ENCODE measurements at places on chromosomes 11 and 22. TPM values are rescaled to one million over a fixed set of nuclear protein-coding genes. Genes with fewer than 3 reads are reported as not detected.

PTPRCAP gene
- 0.20 TPM for total RNA-seq

SESN3 gene
- 0.52 TPM for total RNA-seq

AP1B1 gene
- 65.6 TPM for total RNA-seq

OR52E8 gene
- total RNA-seq = not detected

HSPB2 gene
- not detected for total RNA-seq

All from M059J (cell line).